Ovary (tissue), 10 donors: ENCODE measurements at places on chromosomes 2 and 18. TPM values are rescaled to one million over a fixed set of nuclear protein-coding genes. Genes with fewer than 3 reads are reported as not detected.

Gene ARHGAP15
- total RNA-seq: 1.6 TPM

Gene NT5C1B
- not detected for total RNA-seq

Gene FEV
- not detected for total RNA-seq

Gene ABI2
- 91.6 TPM for total RNA-seq

Gene VWC2L
- total RNA-seq: not detected

Gene DSG2
- 15.7 TPM for total RNA-seq

Gene TRIM43B
- not detected for total RNA-seq

Gene MYO5B
- total RNA-seq: 1.1 TPM

Gene CRYBA2
- not detected for total RNA-seq

Gene REG1B
- not detected for total RNA-seq

Gene UGT1A4
- not detected for total RNA-seq

Gene GPAT2
- 6.1 TPM for total RNA-seq
